Central memory CD8-positive, alpha-beta T cell (primary cell): ENCODE measurements at places on chromosomes 2 and 18.

GRCh38 chr18:8708670-8709069 is 3.3 kb downstream of the MTCL1 start:
- no peak for DNase-seq

DNA sequence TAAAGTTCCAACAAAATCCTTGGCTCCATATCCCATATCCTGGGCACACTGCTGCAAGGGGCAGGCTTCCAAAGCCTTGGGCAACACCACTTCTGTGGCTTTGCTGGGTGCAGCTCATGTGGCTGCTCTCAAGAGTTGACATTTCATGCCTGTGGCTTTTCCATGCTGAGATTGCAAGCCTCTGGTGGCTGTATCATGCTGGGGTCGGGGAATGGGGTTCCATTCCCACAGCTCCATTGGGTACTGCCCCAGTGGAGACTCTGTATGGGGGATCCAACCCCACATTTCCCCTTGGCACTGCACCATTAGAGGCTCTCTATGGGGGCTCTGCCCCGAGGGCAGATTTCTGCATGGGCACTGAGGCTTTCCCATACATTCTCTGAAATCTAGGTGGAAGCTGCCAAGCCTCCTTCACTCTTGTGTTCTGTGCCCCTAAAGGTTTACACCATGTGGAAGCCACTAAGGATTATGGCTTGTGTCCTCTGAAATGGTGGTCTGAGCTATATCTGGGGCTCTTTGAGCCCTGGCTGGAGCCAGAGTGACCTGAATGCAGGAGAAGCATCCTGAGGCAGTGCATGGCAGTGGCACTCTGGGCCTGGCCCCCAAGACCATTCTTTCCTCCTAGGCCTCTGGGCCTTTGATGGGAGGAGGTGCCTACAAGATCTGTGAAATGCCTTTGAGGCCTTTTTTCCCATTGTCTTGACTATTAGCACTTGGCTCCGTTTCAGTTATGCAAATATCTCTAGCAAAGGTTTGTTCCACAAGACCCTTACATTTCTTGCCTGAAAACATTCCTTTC is 107.9 kb downstream of the PTGR3 start:
- no peak for DNase-seq

- DNase-seq: no peak
These were observed 20.5 kb upstream of the RPL37A start for GRCh38 chr2:216478151-216478550.

DNA sequence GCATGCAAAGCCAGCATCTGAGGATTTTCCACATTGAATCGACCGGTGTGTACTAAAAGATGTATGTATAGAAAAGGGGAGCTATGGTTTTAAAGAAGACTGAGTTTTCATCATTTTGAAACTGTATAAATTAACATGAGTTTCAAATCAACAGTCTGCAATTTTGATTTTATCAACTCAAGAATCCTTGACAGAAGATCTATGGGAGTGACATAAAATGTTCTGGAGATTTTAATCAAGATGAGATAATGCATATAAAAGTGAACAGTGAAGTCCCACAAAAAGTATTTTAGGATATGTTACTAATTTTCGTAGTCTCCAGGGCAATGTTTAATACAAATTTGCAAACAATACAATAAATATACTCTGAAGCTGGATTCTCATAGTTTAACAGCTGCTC is 24.0 kb upstream of the CERS6 start:
- DNase-seq: no peak

- no peak for DNase-seq
These were observed 601.7 kb downstream of the CBLN2 start for GRCh38 chr18:71942433-71942832.

- no peak for DNase-seq
These were observed 136.9 kb upstream of the FBXO11 start for GRCh38 chr2:48043131-48043700.

DNA sequence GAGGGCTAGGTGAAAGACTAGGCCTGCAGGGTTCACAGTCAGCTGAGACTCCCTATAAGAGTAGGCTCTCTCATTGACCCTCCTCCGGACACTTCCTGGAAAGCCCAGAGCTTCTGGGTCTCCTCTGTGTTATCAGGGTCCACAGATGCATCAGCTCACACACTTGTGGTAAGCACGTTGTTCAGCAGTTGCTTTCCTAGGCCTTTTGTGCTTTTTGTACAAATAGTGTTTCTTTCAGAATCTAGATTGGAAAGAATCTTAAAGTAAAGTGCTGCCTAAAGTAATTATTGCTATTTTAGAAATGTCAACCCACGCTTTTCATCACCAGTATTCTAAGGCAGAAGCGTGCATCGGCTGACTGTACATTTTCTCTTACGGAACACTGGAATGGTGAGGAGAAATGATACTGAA is 15.5 kb downstream of the SLC9A2 start:
- DNase-seq: no peak

DNA sequence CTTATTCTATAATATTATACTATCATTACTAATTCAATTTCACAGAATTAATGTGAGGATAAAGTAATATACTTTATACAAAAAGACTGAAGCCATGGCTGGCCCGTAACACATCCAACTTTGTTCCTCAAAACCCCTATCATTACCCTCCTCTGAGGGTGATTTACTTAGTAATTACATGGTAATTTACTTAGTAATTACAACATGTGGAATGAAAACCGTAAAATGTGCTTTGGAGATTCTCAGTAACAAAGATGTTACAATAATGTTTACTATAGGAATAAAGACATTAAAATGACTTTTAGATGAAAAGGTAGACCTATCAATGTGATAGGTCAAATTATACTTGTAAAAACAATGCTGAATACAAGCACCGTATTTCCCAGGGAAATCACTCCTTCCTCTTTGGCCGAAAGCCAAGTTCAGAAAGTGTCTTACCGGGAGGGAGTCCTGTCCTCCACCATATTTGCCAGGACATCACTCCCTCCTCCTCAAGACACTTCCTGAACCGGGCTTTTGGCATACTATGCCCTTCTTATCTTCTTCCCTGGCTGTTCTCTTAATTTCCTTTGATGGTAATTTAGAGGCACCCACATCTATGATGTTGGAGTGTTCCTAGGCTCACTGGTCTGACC is 1047.8 kb downstream of the SOCS6 start:
- no peak for DNase-seq
